ENCODE measurements at places on chromosomes 6 and 20.
A peak's percentile ranks its signal among the peaks of the same experiment; 100 is the strongest.

- no peak for DNase-seq
Observed at GRCh38 chr6:124927806-124928205, 34.4 kb upstream of the RNF217 start.

GRCh38 chr6:170230520-170231292 lies 60.2 kb downstream of the DLL1 start:
- no peak for DNase-seq

GRCh38 chr6:98116455-98116854 lies 717.9 kb upstream of the POU3F2 start:
- DNase-seq = no peak

DNA sequence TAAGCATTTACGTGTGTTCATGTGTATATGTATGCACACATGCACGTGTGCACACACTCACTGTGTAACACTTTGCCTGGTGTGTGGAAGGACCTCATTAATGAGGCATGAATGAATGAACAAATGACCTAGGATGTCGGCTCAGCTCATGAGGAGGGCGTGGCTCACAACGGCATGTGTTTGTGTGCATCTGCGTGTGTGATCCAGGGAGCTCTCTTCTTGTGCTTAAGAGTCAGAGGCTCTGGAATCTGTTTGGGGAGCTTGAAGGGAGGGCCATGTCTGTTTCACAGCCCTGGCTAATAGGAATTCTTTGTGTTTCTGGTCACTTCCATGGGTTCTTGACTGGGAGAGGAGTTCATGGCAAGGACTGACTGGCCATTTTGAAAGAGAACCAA lies 32.7 kb downstream of the TOX2 start:
- no peak for DNase-seq

DNA sequence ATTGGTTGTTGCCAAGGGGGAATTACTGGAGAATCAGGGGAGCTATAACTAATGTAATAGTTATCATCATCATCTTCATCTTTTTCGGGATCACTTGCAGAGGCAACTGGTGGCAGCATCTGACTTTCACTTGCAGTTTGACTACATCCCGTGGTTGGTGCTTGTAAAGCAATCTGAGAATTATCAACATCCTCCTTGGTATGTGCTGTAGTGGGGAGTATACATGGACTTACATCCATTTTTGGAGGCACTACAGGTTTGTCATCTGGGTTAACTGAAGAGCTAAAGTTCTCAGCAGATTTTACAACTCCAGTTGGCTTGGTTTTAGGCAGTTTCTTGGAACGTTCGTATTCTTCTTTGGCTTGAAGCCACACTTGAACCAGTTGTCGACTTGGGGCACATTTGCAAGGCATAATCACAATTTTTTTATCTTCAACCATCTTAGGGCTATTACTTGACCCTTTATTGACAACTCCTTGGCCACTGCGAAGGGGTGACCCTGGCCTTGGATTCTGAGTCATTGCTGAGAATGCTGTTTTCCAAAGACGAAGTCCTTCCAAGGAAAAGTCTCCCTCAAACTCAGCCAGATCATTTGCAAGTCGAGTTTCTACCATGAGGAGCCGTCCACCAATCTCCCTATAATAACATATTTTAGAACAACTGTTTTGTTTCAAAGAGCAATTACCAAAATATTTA lies 115.5 kb downstream of the REV3L start:
- no peak for DNase-seq

- no peak for DNase-seq
Observed at GRCh38 chr6:169415179-169415578, 161.5 kb upstream of the THBS2 start.

DNA sequence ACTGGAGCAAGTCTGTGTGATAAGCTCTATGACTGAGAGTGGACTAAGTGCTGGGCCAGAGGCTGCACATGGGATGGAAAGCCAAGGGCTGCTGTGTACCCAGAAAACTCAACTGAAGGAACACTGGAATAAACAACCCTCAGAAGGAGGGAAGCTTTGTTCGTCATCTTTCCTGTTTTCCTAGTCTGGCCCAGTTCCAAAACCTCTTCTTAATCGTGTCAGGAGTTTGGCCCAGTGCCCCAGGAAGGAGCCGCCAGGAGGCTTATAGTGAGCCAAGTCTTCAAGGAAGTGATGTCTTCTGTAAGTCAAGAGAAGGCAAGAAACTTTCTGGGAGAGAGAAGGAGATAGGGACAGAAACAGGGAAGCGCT lies 23.3 kb upstream of the TOP1 start:
- DNase-seq = peak; percentile 41

GRCh38 chr6:3538536-3538935 lies 81.7 kb upstream of the SLC22A23 start:
- DNase-seq = no peak

DNA sequence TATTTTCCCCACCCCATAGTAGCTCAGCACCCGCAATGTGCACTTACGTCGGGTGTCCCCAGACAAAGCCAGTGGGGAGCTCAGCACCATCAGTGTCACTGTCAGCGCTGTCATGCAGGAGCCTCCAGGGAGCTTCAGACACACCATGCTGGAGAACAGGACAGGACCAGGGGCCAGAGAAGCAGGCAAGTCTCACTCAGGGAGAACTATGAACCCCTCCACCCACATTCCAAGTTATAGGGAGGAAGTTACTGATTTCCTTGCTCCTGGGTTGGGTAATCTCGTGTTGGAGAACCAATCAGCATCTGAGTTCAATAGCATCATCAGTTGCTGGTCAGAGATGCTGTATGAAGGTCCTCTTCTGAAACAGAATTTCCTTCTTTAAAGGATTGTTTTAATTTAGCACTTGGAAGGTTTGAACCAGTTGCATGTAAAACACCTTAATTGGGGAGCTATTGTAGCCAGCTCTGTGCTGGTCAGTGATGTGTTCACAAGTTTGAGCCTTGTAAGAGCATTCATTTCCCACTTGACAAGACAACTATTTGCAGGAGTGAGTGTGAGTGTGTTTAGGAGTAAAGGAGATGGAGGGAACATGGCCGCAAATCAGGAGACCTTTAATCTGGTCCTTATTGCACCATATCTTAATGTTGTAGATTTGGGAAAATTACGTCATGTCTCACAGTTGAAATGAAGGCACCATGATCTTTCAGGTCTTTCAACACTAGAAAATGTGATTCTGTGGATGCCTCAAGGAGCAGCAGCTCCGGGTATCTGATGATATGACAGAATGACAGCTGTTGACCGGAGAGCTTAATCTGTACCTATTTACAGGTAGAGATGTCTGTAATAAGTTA lies at the start of gene HLA-DRB1:
Gene HLA-DRB1, minus strand, starts transcription at position 253 of the 854 bp plus-strand sequence. Its CDS starts 106 bp downstream, at position 147.
- DNase-seq = peak; percentile 73

- DNase-seq = no peak
Observed at GRCh38 chr6:113829696-113830045, 27.5 kb upstream of the MARCKS start.

DNA sequence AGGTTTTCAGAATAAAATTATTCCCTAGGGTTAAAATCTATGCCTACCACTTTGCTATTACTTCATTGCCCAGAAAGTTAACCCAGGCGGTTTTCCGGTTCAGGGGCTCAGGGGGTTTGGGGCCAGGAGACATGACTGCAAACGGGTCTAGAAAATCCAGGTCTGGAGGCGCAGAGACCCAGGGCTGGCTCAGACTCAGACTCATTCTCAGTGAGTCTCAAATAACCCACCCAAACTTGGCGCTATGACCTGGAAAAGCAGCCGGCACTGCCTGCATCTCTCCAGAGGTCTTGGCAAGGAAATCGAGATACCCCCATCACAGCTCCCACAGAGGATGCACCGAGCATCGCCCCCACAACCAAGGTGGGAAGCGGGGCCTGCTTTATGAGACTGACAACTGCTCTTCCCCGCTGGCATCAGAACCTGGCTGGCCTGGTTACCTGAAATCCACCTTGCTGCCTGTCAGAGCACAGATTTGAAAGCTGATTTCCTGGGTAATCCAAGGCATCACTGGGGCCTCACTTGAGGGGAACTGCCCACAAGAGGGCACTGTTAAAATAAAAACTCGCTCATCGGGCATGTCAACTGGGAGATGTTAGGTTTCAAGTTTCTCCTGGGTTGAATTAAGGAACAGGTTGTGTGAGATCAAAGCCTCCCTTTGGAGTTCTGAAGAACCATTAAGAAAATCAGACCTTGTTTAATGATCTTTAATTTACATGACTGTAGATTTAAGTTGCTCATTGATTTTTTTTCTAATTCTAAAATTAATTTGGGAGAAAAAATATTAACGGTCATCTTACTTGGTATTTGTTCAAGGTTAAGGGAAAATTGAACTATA lies 55.1 kb downstream of the KIF16B start:
- peak; percentile 16 for DNase-seq

GRCh38 chr20:34986311-34987287 lies 30.9 kb downstream of the MYH7B start:
- no peak for DNase-seq

DNA sequence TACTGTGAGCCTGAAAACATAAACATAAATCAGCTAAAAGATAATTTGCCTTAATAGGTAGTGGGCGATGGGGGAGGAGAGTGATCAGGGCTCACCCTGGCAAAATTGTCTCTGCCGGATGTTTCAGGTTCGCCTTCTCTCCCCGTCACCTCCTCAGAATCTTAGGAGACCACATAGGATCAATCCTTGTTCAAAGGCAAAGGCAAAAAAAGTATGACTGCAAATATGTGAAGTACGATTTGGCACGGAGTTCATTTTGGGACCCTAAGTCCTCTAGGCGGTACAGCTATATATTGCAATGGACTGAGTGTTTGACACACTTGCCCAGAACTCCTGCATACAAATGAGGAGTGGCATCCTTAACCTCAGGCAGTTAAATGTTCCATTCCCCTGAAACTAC lies 649.2 kb upstream of the FLRT3 start:
- no peak for DNase-seq

DNA sequence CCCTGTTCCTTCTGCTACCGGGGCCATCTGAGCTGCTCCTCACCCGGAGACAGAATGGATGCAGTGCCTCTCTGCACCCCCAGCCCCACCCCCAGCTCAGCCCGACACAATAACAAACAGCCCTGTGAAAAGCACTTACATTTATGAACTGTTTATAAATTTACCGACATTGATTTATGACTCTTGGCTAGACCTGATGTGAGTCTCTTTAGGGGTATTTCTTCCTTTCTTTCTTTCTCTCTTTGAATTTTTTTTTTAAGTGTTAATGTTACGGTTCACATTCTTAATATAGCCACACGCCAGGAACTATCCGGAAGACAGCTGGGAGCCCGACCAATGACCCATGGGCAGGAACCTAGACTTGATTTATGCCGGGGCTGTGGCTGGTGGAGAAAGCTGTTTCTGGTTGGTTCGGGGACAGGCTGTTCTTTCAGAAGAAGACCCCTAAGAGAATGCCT lies 266.3 kb downstream of the CDC5L start:
- DNase-seq = no peak

DNA sequence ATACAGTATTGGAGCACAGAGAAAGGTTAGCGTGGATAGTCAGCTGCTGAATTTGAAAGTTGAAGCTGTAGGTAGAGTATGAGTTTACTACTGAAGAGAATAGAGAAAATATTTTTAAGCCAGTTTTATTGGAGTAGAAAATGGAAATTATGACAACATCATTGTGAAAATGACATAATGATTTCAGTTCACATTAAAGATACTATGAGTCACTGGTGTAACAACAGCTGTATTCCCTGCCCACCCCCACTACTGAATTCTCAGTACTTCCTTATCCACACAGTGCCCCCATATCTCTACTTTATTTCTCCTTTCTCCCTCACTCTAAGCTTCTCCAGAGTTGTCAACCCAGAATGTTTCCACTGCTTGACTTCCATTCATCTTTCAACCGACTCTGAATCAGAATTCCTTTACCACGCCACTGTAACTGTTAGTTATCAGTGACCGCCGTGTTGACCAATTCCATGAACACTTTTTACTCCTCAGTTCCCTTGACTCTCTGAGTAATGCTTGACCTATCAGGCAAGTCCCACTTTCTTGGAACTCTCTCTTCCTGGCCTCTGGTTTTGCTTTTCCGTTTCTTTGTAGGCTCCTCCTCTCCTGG lies 139.6 kb downstream of the AIG1 start:
- no peak for DNase-seq

DNA sequence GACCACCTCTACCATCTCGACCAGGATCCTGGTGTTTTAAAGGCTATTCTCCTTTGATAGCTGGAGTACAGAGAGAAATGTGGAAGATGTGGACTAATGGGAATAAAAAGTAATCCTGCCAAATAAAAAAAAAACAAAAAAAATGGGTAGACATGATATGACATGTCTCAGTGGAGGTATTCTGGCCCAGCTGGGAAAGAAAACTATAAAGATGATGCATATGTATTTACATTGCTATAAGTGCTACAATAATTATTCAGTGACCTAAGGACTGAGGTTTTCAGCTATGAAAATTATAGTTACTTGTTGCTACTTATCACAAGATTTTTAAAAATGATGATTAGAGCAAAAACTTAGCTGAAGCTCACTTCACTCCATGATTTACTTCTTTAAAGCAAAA lies 101.1 kb downstream of the SIM1 start:
- DNase-seq = no peak

- DNase-seq = no peak
Observed at GRCh38 chr6:48280035-48280620, 169.1 kb upstream of the PTCHD4 start.

DNA sequence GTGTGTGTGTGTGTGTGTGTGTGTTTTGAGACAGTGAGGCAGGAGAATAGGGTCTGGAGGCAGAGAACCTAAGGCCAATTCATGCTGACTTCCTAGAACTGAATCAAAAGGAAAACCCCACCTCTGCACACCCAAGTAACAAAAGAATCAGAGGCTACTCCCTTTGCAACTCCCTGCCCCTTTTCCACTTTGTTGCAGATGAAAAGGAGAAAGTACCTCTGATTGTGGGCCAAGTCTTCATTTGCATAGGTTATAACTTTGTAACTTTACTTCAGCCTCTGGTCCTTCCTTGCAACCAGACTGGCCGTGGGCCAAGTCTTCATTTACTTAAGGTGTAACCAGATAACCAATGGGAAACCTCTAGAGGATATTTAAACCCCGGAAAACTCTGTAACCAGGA lies 168.8 kb downstream of the EYA2 start:
- DNase-seq = no peak

DNA sequence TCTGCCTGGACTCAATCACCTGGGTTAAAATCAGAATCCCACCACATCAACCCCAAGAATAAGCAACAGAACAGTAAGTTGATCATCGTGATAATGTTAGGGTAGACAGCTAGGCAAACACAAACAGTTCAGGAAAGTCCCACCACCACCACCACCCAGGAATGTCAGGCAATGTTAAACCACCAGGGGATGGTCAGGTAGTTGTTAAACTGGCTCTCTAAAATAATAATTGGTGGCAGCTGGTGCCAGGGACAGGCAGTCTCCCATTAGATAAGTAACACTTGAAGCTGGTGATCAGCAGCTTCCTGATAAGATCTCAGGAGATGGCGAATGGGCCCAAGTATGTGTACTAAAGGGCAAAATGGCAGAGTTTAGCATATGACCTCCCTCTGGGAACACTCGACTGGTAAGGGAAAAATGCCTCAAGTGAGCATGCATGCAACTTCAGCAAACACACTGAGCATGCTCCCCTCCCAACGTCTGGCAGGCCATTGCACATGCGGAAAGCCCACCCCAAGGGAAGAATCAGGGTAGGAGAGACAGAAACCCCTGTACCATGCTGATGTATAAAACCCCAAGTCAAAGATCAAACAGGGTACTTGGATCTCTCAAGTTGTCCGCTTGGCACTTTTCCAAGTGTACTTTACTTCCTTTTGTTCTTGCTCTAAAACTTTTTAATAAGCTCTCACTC lies 66.6 kb downstream of the IPCEF1 start:
- DNase-seq = no peak

- DNase-seq = no peak
Observed at GRCh38 chr6:38138374-38138773, 318.8 kb downstream of the ZFAND3 start.

GRCh38 chr20:49344975-49345374 lies 67.1 kb upstream of the ZNFX1 start:
- no peak for DNase-seq

Measured in CD14-positive monocyte (primary cell).